Stimulated activated CD4-positive, alpha-beta T cell treated with anti-CD3 and anti-CD28 coated beads, Interleukin-1b, Interleukin-23, amount 100 ng/mL, for 1 hour (primary cell): ENCODE measurements at places on chromosomes 11 and 22.

DNA sequence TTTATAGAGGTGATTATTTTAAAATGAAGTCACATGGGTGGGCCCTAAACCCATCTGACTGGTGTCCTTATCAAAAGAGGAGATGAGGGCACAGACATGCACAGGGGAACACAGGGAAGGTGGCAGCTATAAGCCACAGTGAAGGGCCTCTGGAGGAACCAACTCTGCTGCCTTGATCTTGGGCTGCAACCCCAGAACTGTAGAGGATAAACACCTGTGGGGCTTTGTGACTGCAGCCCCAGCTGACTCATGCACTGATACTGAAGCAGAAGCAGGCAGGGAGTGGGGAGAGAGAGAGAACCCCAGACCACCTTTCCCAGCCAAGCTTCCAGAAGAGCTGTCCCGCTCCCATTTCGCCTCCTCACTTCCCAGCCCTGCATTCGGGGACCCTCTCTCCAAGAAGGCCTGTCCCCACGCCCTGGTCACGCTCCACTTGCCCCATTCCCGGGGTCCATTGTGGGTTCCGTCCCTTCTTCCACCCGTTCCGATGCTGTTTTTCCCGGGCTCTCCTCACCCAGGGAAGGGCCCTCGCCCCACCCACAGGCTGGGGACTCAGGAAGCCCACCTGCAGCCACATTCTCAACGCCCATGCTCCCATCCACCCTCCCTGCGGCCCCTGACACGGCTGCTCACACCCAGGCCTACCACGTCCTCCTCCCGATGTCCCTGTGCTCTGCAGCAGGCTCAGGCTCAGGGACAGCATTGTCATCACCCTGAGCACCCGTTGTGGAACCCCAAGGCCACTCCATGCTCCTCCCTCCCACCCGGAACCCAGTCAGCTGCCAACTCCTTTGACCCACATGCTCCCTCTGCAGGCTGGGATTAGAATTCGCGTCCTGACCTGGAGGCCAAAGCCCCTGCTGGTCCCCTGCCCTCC lies 90.8 kb upstream of the SHANK2 start:
- no peak for DNase-seq

DNA sequence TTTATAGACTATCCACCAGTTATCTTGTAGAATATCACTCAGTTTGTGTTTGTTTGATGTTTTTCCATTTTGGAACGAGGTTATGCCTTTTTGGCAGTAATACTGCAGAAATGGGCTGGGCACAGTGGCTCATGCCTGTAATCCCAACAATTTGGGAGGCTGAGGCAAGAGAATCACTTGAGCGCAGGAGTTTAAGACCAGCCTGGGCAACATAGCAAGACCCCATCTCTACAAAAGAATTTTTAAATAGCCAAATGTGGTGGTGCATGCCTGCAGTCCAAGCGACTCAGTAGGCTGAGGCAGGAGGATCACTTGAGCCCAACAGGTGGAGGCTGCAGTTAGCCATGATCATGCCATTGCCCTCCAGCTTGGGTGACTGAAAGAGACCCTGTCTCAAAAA lies 22.8 kb upstream of the B4GALNT4 start:
- DNase-seq: no peak

DNA sequence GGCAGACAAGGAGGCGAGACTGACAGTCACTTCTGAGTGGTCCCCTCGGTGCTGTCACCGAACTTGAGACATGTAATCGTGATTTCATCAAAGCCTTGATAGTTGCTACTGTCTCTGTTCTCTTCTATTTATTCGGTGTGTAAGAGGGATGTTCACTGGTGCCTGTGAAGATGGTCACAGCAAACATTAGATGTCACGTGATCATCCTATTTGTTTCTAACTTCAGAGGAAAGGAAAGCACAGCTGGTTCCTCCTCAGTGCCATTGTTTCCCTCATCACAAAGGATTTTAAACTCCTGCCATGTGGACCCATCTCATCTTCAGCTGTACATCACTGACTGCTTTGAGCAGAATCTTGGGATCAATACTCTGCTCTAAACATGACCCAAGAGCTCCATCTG lies 73.1 kb upstream of the CLMP start:
- no peak for DNase-seq

DNA sequence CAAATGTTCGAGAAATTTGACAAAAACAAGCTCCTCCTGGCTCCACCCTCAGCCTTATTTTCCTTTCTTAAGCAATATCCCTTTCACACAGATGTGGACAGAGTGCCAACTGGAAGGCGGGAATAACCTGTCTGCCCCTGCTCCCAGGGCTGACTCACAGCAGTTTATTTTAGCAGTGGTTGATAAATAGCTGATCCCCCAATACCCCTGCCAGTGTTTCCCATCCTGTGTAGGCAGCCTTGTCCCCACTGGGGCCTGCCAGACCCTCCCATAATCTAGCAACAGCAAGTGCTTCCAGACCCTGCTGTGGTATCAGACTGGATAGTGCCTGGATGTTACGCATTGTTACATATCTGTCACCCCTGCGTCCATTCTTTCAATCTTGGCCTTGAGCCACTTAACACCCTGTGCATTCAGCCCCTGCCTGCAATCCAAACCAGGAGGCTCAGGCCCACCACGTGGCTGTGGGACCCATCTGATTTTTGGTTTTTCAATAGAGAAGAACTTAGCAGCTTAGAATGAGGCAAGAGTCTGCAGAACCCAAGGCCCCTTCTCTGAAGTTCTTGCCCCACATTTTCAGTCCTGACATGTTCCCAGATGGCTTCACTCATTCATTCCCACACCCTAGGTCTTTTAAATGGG lies 53.7 kb downstream of the PARVA start:
- no peak for DNase-seq

GRCh38 chr22:48868554-48868953 lies 959.1 kb downstream of the BRD1 start:
- DNase-seq: no peak

DNA sequence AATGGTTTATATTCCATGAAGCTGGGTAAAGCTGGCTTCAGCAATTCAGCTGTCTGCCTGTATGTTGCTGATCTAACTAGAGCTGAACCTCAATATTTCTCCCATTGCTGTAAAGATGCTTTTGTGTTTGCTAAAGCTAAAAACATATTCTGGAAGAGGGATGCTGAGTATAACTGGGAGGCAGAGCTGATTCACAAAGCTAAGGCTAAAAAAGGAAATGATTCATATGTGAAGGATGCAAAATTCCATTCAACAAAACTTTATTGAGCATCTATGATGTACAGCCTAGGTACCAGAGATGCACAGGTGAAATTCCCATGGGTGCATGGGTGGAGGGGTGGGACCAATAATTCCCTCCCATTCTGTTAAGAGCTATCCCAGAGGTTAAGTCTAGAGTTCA lies 193.9 kb downstream of the KIF18A start:
- DNase-seq: no peak

- DNase-seq: no peak
These were observed 1.2 kb upstream of the B3GAT1 start for GRCh38 chr11:134413043-134413825.

GRCh38 chr11:117625237-117625636 lies 171.8 kb downstream of the DSCAML1 start:
- DNase-seq: no peak

DNA sequence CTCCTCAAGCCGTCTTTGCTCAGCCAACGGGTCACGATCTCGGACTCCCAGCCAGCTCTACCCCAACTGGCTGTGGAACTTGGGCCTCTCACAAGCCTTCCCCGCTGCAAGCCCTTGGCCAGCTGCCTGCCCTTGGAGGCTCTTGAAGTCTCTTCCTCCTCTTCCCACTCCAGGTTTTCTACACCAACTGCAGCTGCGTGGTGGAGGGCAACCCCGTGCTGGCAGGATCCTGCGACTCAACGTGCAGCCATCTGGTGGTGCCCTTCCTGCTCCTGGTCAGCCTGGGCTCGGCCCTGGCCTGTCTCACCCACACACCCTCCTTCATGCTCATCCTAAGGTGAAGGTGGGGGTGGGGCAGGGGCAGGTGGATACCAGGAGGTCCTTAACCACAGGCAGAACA lies 40.5 kb upstream of the TPBGL start:
- no peak for DNase-seq

- no peak for DNase-seq
These were observed 7.5 kb upstream of the B3GNT6 start for GRCh38 chr11:77026743-77027142.

- DNase-seq: no peak
These were observed 8.1 kb downstream of the FADS2 start for GRCh38 chr11:61836193-61836592.

DNA sequence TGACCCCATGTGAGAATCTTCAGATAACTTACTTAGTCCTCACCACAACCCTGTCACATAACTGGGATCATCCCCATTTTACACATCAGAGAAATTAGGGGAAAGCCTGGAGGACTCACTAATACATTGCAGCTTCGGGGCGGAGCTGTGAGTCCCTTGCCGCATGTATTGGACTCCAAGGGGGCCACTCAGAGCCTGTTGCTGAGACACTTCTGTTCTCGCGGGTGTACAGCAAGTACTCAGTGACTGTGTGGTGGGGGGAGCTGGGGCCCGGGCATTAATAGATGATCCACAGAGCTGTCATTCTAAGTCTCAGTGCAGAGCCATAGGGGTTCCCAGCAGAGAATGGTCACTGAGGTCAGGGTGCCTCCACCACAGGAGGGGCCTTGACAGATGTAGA lies 13.5 kb downstream of the OAF start:
- DNase-seq: no peak

DNA sequence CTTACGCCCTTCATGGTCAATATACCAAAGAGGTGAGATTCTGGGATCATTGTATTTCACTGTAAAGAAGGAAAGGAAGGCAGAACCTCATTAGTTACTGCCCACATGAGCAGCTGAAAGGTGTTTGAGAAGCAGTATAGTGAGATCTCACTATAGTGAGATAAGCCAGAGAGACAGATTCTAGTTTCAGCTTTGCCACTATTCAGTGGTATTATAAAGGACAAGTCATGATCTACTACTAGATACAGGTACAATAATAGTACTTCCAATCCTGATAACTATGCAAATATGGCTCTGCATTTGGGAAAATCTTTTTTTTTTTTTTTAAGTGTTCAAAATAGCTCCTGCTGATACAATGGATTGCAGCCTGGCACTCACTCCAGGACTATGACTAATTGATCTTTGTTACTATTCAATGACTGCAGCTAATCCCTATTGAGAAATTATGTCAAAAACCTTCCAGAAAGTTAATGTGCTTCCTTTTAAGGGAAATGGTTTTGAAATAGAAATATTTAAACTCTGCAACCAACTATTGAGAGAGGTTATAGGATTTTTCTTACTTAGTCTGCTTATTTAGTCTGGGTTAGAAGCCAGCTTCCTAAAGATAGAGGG lies 8.3 kb upstream of the DLAT start:
- no peak for DNase-seq

DNA sequence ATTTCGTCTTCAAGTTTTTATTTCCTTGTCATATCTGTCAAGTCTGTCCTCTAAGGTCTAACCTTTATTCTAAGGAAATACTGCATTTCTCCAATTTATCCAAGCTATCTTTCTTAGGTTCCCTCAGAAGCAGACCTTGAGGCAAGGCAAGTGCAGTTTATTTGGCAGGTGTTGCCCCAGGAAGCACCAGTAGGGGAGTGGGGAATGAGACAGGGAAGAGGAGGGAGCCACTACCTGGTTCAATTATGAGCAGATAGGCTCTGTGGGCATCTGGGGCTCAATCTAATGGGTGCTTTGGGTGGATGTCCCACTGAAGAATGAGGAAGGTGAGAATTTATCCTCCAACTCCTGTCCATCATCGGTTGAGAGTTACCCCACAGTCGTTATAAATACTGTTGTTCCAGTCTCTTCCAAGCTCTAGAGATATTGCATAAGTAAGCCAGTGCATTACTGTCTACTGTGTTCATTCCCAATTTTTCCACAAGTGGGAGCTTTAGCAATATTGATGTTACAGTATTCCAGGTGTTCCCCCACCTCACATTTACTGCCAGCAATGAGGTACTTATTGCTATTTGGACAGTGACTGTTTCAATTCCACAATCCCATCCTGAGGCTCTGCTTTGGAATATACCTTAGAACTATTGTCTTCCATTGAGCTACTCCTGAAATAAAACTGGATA lies 154.9 kb upstream of the CEP126 start:
- DNase-seq: no peak

DNA sequence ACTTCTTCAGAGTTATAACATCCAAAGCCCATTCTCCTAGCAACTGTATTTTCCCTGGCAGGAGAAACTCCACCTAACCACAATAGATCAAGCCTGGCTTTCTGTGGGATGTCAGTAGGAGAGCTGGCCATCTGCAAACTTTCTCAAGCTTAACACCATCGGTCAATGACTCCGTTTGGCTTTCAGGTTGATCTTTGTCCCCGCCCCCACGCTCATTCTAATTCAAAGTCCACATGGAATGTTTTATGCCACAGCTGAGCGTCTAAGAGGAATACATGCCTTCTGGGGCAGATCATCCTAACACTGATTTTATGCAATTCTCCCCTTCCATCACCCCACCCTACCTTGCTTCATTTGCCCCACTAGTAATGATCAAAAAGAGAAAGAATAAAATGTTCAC lies 4.8 kb downstream of the GVQW3 start:
- no peak for DNase-seq
